ENCODE measurements at places on chromosomes 16 and 17. TPM values are rescaled to one million over a fixed set of nuclear protein-coding genes. Genes with fewer than 3 reads are reported as not detected.

The HSD17B1 gene
- total RNA-seq: 1.3 TPM

The CACNG3 gene
- not detected for total RNA-seq

The RRAD gene
- total RNA-seq: 35.4 TPM

The HYDIN gene
- 43.3 TPM for total RNA-seq

DNA sequence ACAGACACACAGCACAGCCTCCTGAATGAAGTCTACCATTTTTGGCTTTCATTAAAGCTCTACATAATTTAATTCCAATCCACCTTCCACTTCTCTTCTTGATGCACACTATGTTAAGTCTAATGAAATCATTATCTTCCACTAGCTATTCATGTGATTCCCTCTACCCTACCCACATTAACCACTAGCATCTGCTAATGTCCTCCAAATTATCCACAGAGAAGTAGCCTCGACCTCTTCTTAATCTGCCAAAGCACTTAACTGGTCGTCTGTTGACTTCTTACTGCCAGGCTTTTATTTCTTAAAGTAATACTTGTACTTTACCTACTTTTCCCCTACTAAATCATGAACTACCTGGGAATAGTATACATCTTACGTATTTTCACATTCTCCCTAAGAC lies 91.8 kb downstream of the NCOR1 start:
- no peak for DNase-seq
- H3K27ac ChIP-seq: no peak overlapping the region
- H3K27me3 ChIP-seq: no peaks in the 10 kb centered on the region
- no peak overlapping the region for H3K4me3 ChIP-seq
- no peaks in the 10 kb centered on the region for H3K4me1 ChIP-seq
- peaks cover 38% of the 10 kb centered on the region for H3K36me3 ChIP-seq

GRCh38 chr17:65294181-65294719 lies 157.1 kb downstream of the RGS9 start:
- no peaks in the 10 kb centered on the region for H3K27me3 ChIP-seq
- H3K4me3 ChIP-seq: no peak overlapping the region
- no peaks in the 10 kb centered on the region for H3K4me1 ChIP-seq
- no peaks in the 10 kb centered on the region for H3K36me3 ChIP-seq
- no peak overlapping the region for H3K27ac ChIP-seq
- DNase-seq: peak; percentile 77

DNA sequence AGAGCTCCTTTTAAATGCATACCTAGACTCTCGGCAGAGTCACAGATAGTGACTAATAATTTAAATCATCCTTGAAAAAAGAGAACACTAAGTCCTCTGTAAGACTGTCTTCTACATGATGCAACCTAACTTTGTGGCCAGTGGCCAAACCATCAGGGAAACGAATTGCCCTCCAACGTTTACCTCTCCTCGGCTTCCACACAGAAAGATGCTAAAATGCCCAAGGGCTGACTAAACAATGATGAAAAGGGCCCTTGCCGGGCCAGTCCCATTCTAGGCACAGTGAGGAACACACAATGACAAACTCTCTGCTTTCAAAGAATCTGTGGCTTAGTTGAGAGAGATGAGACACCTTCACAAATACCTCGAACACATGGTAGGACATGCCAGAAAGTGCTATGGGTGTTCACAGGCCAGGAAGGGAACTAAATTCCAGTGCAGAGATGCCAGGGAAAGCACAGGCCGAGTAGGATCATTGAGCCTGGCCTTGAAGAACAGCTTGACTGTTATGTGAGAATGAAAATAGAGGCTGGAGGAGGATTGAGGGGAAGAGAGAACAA lies 35.3 kb upstream of the PITPNM3 start:
- H3K4me3 ChIP-seq: no peak overlapping the region
- H3K27ac ChIP-seq: peak overlapping the region; percentile 76
- no peaks in the 10 kb centered on the region for H3K27me3 ChIP-seq
- peaks cover 52% of the 10 kb centered on the region for H3K36me3 ChIP-seq
